Omental fat pad (tissue), 4 donors: ENCODE measurements at places on chromosomes 16 and 17.
A peak's percentile ranks its signal among the peaks of the same experiment; 100 is the strongest.

DNA sequence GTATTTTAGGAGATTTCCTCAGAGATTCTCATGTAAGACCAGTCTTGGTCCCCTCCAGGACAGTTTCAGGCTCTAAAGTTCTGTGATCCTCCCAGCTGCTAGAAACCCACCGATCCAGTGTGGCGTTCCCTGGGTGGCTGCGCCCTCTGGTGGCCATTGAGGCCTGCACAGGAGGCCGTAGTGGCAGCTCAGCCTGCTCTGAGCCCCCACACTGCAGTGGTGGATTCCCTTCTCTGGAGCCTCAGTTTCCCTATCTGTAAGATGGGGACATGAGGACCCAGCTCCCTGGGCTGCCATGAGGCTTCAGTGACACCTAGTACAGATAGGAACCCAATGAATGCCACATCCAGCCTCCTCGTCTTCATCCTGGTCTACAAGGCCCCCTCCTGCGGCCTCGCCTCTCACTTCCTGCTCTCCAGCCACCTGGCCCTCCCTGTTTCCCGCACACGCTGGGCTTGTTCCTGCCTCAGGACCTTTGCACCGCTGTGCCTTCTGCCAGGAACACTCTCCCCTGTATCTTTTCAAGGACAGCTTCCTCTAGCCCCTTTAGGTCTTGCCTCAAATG is 16.5 kb downstream of the CCDC102A start:
- peak; percentile 65 for DNase-seq

DNA sequence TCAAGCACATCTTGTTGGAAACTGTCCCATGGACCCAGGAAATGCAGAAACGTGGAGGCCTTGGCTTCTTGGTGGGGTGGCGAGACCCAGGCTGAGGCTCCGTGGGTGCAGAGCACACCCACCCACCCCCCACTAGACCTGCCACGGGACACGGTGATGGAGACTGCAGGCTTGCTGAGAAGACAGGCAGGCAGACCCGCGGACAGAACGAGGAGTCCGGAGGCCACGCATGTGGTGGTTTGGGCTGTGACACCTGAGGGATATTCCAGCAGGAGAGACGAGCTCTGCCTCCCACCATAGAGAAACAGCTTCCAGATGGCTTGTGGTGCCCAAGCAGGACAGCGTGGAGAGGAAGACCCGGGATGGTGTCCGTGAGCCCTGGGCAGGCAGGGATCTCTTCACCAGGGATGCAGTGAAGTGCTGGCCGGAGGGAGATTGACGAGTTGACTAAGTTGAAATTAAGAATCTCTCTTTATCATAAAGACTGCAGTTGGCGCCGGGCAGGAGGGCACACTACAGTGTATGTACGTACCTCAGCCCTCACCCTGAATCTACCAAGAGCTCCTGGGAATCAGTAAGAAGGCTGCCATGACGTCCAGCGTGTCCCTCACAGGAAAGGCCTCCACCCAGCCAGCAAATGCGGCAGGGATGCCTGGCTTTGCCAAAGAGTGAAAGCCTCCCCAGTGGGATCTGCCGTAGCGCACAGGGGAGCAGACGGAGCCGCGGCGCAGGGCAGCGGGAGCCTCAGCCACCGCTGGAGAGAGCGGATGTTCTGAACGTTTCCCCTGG is 8.2 kb downstream of the UBE2I start:
- no peak for DNase-seq

DNA sequence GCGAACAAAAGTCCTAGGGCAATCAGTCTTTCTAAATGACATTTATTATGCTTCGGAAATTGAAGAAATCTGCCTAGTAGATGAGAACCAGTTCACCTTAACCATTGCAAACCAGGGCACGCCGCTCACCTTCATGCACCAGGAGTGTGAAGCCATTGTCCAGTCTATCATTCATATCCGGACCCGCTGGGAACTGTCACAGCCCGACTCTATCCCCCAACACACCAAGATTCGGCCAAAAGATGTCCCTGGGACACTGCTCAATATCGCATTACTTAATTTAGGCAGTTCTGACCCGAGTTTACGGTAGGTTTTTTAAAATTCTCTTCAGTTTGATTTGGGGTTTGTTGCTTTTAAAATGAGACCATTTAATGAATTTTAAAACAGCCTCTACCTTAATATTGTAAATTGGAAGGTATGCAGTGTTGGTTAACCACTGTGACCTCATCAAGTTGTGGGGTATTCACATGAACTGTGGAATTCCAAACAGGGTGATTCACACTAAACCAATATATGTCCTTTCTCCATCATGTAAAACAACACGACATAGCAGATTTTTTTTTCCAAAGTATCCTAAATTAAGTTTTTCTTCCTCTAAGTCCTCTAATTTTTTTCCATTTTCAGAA is 6.2 kb upstream of the EVI2A start:
- DNase-seq = no peak

- DNase-seq = no peak
Observed at GRCh38 chr17:80092959-80093358, 8.4 kb upstream of the GAA start.

GRCh38 chr16:85178596-85178995 is 66.3 kb upstream of the CIBAR2 start:
- no peak for DNase-seq

DNA sequence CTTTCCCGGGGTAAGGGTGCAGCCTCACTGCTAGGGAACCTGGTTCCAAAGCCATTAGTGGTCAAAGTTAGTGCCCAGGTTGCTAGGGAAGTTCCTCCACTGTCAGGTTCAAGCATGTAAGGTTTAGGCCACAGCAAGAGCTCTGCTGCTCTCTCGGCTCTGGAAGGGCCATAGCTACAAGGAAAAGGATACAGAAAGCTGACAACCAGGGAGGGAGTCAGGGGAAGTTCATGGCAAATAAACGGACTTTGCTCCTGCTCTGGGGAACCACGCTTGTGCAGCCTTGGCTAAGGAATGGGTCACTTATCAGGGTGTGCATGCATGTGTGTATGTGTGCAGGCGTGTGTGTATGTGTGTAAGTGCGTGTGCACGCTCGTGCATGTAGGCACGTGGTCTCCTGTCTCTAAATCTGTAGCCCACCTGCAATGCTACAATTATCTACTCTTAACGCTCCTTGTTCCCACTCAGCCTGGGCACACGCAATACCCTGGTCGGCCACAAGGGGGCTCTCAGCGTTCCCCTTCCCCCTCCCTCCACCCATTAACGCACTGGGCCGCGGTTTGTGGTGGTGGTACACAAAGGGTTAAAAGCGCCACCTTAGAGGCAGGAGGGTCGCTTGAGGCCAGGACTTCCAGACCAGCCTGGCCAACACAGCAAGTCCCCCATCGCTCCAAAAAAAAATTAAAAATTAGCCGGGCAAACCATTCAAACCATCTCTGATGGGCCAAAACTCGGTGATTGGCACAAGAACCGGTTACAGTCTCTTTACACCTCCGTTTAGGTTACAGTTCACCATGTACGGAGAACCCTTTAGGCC is 48.4 kb upstream of the KDM8 start:
- peak; percentile 46 for DNase-seq

GRCh38 chr16:4325253-4325758 is 9.4 kb downstream of the GLIS2 start:
- DNase-seq = no peak

DNA sequence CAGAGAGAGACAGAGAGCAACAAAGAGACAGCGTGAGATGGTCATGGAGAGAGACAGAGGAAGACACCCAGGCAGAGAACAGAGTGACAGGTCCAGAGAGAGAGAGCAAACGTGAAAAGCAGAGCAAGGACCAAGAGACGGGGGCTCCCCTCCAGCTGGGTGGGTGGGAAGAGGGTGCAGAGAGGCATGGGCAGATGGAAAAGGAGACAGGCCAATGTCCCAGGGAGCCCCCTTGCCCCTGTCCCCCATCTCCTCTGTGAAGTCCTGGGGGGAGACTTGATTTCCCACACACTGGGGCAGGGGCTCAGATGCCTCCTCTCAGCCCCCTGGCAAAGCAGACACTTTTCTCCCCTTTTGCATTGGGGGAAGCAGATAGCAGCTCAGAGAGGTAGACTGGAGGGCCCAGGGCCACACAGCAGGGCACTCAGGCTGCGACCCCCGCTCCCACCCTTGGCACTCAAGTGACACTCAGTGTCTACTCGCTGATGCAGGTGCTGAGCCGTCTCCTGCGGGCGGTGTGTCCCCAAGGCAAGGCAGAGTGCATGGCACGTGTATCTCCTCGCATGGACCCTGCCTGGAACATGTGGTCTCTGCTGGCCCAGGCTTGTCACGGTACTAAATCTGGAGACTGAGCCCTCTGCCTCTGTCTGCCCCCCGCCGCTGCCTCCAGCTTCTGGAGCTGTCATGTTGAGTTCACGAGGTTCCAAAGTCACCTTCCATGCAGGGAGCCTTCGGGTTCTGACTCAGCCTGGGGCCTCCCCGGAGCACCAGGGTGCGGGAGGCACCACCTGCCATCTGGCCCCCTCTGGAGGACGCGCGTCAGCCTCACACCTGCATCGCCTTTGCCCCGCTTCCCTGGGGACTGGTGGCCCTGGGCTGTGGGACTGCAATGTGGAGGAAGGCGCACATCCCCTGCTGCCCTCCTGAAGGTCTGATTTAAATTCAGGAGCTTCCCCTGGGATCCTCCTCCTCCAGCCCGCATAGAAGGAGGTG is 215.9 kb upstream of the GSE1 start:
- DNase-seq = no peak

- no peak for DNase-seq
Observed at GRCh38 chr17:2214929-2215615, 88.5 kb downstream of the SMG6 start.

- DNase-seq = peak; percentile 85
Observed at GRCh38 chr16:66934138-66934838, at the start of gene CIAO2B. Gene CIAO2B, minus strand, starts transcription at chr16:66934402. Its CDS starts 38 bp downstream, at chr16:66934364.

GRCh38 chr17:64067657-64068056 is 47.2 kb upstream of the ICAM2 start:
- no peak for DNase-seq

DNA sequence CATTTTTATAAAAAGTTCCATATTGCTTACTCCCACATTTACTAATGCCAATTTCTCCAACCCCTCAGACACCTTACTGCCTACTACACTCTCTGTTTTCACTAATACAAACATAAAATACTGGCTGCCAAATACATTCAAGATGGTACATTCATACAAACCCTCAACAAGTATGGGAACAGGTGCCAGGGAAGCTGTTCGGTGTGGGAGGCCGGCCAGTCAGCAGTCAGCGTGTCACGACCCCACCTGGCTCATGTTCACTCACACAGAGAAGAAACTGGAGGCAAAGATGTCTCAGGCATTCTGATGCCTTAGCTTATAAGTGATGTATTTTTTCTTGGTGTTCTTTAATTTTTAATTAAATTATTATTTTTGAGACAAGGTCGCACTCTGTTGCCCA is 42.4 kb upstream of the TRAP1 start:
- no peak for DNase-seq

GRCh38 chr16:81239367-81240121 is 1.1 kb downstream of the BCO1 start:
- DNase-seq = no peak

- DNase-seq = no peak
Observed at GRCh38 chr17:77631307-77631706, 327.2 kb upstream of the TNRC6C start.

DNA sequence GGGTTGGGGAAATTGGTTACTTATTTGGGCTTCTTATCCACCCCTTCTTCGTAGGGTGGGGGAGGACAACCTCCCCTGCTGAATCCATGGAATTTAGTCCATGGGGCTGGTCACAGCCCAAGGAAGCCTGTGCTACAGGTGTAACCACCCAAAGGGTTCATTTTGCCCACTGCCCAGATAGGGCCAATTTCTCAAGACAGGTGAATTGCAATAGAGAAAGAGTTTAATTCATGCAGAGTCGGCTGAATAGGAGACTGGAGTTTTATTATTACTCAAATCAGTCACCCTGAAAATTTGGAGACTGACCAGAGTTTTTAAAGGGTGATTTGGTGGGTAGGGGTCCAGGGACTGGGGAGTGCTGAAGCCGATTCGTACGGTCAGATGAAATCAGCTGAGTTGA is 101.5 kb upstream of the HS3ST2 start:
- DNase-seq = no peak

DNA sequence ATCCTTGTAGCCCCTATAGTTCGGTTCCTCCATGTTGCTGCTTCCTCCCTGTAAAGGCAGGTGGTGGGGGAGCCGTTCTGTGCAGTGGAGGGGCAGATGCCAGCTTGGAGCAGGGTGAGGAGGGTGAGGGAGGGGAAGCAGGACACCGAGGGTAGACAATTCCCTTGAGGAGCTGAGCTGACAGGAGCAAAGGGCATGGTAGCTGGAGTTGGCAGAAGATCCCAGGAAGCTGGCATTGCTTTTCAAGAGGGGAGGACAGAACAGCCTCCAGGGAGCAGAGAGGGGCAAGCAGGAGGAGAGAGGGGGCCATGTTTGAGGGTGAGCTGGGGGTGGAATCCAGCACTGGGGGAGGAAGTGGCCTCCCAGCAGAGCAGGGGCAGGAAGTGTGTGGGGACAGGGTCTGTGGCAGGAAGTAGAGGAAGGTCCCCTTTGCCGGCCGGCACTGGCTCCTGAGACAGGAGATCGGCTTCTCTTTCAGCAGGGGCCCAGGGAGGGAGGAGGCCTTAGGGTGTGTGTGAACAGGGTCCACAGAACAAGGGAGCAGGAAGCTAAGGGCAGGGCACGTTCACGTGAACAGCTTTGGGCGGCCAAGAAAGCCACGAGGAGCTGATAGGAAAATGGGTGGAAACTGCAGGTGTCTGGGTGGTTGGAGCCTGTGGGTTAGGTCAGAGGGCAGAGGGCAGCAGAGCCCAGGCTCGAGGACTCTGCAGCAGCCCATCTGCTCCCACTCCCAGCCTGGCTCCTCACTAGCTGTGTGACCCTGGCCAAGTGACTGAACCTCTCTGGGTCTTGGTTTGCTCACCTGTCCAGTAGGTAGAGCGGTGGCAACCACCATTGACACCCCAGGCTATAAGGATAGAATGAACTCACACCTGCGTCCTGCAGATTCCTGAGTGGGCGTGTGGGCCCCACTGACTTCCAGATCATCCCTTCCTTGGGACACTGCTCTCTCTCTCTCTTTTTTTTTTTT is 17.5 kb upstream of the SPNS2 start:
- no peak for DNase-seq

GRCh38 chr17:5557485-5557884 is 26.8 kb downstream of the NLRP1 start:
- no peak for DNase-seq

DNA sequence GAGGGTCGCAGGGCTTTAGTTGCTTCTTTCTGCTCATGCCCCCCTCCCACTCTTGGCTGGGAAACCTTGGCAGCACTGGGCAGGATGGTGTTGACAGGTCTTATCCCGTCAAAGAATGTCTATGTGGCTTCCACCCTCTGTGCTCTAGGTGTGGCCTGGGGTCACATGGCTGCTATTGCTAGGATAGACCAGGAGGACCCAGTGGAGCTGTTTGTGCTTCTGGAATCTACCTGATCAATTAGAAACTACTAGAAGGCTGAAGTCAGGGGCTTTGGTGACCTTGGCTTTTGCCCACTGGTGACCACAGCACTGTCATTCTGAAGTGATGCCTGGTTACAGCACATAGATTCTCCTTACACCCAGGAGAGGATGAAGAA is 105.8 kb downstream of the CMIP start:
- no peak for DNase-seq
